ENCODE measurements at places on chromosomes 2 and 18. TPM values are rescaled to one million over a fixed set of nuclear protein-coding genes. Genes with fewer than 3 reads are reported as not detected.

DNA sequence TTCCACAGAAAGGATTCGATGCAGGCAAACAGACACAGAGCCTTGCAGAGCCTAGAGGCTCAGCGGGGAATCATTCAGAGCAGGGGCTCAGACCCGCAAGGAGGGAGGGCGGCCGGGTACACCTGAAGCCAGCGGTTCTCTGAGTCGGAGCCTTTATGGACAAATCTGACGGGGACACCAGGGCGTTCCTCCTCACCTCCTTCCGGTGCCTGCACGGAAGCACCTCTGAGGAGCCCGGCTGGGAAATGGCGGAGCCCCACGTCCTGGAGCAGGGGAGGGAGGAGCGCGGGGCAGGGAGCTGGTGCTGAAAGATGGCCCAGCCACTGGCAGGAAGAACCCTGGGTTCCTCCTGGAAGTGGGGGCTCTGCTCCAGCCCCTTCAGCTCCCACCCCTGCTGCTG lies 193.5 kb upstream of the ALKAL2 start:
- DNase-seq = no peak

GRCh38 chr2:211176514-211177141 lies 620.2 kb downstream of the CPS1 start:
- no peak for DNase-seq

GRCh38 chr18:370751-371608 lies 103.1 kb upstream of the THOC1 start:
- no peak for DNase-seq

GRCh38 chr2:37375741-37376288 lies 31.4 kb downstream of the QPCT start:
- DNase-seq = no peak

DNA sequence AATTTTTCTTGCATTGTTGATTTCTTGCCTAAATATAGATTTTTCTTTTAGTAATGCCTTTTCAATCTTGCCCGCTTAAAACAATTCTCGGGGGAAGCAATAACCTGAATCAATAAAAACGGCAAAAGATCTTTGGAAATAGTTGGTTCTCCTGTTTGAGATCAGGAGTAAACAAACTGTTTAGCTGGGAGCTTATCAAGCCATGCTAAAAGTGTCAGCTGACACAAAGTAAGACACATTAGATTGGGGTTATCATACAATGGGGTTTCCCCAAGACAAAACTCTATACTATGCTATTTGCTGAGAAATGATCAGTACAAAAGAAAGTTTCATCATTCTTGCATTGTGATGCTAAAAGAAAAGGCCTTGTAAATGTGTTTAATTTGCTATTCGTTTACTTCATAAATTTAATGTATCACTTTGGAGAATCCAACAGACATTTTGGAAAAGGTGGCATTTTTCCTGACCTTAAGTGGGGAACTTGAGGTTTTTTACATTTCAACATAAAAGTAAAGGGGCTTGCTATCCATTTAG lies 46.5 kb downstream of the ATIC start:
- no peak for DNase-seq

DNA sequence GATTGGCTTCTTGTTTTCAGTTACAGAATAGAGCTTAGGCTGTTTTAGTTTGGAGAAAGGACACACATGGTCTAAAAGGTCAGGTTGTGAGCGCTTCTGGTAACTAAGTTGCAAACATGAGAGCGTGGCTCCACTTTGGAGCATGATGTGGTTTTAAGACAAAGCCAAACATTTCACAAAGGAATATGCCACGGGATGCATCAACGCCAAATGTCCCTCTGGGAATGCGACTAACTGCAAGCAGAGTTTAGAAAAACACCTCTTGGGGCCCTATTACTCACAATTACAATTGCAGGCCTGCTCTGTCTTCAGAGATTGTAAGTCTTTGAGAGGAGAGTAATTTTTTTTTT lies 25.4 kb downstream of the MYO7B start:
- DNase-seq = no peak

- no peak for DNase-seq
Measured at GRCh38 chr18:55384551-55385275, 203.3 kb downstream of the TCF4 start.

- DNase-seq = no peak
Measured at GRCh38 chr18:80088823-80089222, 20.2 kb upstream of the ADNP2 start.

DNA sequence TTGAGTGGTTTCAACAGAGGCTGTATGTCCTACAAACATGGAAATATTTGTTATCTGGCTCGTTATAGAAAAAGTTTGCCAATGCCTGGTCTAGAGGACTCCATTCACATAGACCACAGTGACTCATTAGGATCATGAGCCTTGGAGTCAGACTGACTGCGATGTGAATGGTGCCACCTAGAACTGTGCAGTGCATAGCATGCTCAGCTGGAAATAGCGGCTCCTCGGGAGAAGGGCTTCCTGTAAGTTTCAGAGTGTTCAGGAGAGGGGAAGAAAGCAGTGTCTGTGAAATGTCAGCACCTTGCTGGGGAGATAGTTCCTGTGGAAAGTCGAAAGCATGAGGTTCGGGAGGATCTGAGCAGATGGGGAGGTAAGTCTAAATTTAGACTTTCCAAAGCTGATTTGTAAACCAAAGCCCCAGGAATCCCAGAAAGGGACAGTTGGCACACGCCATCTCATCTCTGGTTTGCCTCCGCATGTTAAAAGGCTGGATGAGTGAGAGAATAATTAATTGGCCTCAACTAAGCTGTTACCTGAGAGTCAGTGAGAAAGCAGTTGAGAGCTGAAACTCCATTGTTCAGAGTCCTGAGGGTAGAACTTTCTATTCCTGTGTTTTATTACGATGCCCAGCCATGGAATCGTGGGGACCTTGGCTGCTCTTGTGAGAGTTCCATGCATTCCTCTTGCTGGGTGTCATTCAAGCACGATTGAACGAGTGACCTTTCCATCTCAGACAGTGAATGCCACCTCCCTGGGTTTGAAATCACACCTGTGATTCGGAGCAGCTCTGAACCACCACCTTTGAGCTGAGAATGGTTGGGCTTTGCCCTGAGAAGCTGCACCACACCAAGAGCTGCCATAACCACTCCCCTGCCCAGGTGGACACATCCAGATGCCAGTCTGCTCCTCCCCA lies 99.5 kb downstream of the MAPK4 start:
- DNase-seq = no peak

DNA sequence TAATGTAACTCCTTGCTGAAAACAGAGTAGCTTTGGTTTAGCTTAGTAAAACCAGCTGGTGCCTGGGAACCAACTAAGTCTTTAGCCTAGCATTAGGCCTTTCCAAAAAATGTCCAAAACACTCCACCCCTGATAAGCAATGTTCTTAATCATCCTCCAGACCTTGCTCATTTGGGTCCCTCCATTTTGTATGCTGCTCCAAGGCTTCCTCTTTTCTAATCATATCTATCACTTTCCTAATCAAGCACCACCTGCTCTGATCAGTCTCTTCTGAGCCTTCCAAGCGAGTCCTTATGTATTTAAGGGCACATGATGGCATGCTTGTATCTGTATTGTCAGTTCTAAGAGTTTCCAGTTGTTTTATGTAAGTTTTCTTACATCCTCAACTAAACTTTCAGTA lies 23.6 kb downstream of the THADA start:
- no peak for DNase-seq

- DNase-seq = no peak
Measured at GRCh38 chr18:57906852-57907251, 103.7 kb upstream of the ATP8B1 start.

Gene ANO7
- 3.0 TPM for total RNA-seq

Gene HJURP
- total RNA-seq = 23.1 TPM

Gene ADAM17
- total RNA-seq = 53.1 TPM

Gene PPP1R1C
- total RNA-seq = 5.6 TPM

Gene GPBAR1
- total RNA-seq = 9.7 TPM

Measured in progenitor cell of endocrine pancreas (in vitro differentiated cells).